ENCODE measurements at places on chromosomes 1 and 21. TPM values are rescaled to one million over a fixed set of nuclear protein-coding genes. Genes with fewer than 3 reads are reported as not detected.

Gene ZSWIM5
- 0.19 TPM for total RNA-seq

Gene USH2A
- total RNA-seq = 0.19 TPM

Gene TEX38
- not detected for total RNA-seq

Gene CITED4
- 116 TPM for total RNA-seq

Gene DMBX1
- not detected for total RNA-seq
